ENCODE measurements at places on chromosomes 2 and 18. TPM values are rescaled to one million over a fixed set of nuclear protein-coding genes. Genes with fewer than 3 reads are reported as not detected.

DNA sequence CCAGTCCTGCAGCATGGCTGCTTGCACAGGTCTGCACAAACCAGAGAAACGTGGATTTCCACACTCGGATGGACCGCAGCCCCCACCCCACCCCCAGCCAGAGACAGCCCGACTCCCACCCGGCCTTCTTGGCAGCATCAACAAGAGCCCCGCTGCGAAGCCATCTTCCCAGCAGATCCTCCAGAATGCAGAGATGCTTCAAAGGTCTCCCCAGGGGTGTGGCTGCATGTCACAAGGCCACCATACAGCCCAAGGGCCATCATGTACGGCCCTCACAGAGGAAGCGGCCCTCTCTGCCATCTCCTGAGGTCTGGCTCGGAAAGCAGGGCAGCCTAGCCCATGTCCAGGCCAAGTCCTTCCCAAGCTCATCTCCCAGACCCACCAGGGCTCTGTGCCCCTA is 11.5 kb downstream of the DNMT3A start:
- peaks cover 54% of the 10 kb centered on the region for H3K4me1 ChIP-seq
- peaks cover 12% of the 10 kb centered on the region for H3K36me3 ChIP-seq
- no peak for DNase-seq
- H3K4me3 ChIP-seq: no peak overlapping the region

GRCh38 chr2:128412181-128412871 is 93.7 kb upstream of the HS6ST1 start:
- H3K27me3 ChIP-seq: no peaks in the 10 kb centered on the region
- no peaks in the 10 kb centered on the region for H3K4me1 ChIP-seq
- DNase-seq: no peak
- no peak overlapping the region for H3K27ac ChIP-seq
- no peak overlapping the region for H3K4me3 ChIP-seq

DNA sequence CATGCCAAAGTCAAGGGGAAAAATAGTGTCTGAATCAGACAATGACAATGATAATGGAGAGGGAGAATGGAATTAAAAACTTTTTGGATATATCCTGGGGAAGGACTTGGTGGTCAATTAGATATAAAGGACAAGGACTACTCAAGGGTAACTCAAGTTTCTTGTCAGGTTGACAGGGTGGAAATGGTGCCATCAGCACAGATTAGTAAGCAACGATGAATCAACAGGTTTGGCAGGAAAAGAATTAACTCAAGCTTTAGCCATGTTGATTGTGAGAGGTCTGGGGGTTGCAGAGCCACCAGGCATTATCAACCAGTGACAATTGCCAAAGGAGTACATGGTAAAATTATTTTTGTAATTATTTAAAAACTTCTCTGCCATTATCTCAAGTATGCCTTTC is 35.8 kb upstream of the SPATS2L start:
- H3K4me1 ChIP-seq: no peaks in the 10 kb centered on the region
- no peak overlapping the region for H3K27ac ChIP-seq
- DNase-seq: no peak

DNA sequence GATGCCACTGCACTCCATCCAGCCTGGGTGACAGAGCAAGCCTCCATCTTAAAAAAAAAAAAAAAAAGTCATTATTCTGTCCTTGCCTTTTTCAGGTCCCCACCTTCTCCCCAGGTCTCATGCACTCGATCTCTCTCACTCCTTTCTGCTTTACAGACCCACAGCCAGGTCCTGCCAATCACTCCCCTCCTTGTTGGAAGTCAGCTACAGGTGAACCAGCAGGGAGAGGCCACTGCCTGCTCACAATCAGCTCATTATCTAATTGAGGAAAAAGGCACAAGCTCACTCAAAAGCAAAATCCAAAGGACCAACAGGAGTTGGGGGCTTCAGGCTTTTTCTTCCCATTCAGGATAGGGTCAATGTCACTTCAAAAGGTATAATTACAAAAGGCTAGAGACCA is 2.0 kb downstream of the WDFY1 start:
- H3K4me3 ChIP-seq: peak overlapping the region; percentile 93
- no peaks in the 10 kb centered on the region for H3K36me3 ChIP-seq
- no peak for DNase-seq
- no peak overlapping the region for H3K27ac ChIP-seq
- H3K27me3 ChIP-seq: no peaks in the 10 kb centered on the region

The IL1RL1 gene
- not detected for total RNA-seq

DNA sequence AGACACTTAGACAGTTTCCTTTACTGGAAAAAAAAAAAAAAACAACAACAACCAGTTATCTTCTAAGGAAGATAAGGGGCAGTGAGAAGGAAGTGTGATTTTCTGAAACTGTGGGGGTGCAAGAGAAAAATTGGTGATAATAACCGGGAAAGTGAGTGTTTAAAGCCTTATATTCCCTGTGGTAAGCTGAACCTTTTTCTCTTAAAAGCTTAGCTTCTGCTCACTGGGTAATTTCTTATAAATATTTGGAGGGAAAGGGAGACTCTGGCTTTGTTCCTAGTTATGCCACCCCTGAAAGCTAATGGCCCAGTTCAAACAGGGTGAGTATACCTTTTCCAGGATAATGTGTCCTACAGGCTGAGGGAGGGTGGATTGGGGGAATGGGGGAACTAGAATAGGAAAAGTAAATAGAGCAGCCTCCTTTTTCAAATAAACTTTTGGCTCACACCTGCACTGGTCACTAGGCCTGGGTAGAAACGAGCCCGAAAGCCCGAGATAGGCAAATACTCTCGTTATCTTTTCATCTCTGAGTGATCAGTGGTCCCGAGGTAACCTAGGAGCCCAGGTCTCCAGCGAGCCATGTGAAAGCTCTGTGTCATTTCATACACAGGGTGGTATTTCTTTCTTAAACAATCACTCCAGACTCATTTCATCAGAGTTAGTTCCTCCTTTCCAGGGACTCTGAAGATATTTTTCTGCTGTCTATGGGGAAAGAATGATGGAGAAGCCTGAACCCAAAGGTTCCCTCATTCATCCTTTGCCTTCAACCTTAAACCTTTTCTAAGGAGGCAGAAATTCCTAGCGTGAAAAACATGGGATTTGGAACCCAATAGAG is 15.5 kb upstream of the SRBD1 start:
- no peak for DNase-seq
- H3K27me3 ChIP-seq: peaks cover 7% of the 10 kb centered on the region
- no peaks in the 10 kb centered on the region for H3K36me3 ChIP-seq
- H3K27ac ChIP-seq: no peak overlapping the region

Data from CD4-positive, alpha-beta T cell (primary cell).